Smooth muscle cell of trachea (primary cell): ENCODE measurements at places on chromosomes 4 and X. TPM values are rescaled to one million over a fixed set of nuclear protein-coding genes. Genes with fewer than 3 reads are reported as not detected.

The KLB gene
- 0.15 TPM in 1 of 2 replicates, not detected in the other for total RNA-seq

The NXF2B gene
- total RNA-seq, result not detected in 2 replicates

The KIAA1210 gene
- not detected in 2 replicates for total RNA-seq

The HERC3 gene
- total RNA-seq, result 13.9 and 24.7 TPM in 2 replicates

The RBM47 gene
- 1.0 and 1.3 TPM in 2 replicates for total RNA-seq

The WDR19 gene
- 34.4 and 42.6 TPM in 2 replicates for total RNA-seq

The ZFP92 gene
- total RNA-seq, result under 0.01 and 0.33 TPM in 2 replicates

The MAGEA2 gene
- not detected in 2 replicates for total RNA-seq

The SLC4A4 gene
- total RNA-seq, result 16.0 and 22.1 TPM in 2 replicates

The TCEAL4 gene
- 32.6 and 43.5 TPM in 2 replicates for total RNA-seq
